ENCODE measurements at places on chromosomes 16 and 17.

GRCh38 chr17:64412944-64413381 lies 22.3 kb upstream of the PECAM1 start:
- ATAC-seq: no peak

DNA sequence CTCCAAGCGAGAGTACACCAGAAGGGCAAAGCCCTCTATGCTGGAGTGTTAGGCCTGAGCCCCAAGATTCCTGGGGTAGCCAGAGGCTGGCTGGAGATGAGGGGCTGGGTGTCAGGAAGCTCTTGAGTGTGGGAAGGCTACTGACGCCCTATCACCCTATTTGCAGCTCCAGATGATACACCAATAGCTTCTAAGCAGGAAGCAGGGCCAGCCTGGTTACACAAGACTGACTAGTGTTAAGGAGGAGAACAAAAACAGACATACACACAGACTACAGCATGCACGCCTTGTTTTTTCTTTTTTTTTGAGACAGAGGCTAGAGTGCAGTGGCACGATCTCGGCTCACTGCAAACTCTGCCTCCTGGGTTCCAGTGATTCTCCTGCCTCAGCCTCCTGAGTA lies 15.9 kb downstream of the POLR3K start:
- no peak for ATAC-seq

DNA sequence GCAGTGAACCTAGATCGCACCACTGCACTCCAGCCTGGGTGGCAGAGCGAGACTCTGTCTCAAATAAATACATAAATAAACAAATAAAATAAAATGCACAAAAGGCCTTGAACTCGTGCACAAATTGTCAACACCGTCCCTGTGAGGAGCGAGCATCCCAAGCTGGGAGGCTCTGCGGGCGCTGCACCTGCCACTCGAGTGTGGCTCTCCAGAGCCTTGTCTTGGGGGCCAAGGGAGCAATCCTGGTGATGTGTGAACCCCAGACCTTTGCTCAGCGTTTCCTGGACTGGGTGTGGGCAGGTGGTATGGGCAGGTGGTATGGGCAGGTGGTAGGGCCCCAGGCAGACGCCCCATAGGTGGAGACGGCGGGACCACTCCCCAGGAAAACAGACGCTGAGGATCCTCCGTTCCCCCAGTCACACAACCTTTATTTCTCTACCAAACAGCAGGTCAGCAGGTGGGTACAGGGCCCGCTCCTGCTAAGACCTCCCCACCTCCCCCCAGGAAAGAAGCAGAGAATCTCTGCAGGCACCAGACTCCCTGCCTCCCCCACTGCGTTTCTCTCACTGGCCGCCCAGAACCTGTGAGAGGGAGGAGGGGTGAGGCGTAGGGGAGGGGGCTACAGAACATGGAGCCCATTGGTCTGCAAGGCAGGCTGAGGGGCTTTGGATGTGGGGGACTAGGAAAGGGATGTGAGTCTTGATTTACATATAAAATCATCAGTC lies 7.4 kb upstream of the P2RX1 start:
- no peak for ATAC-seq

- ATAC-seq: no peak
Observed at GRCh38 chr17:83053739-83054451, 25.5 kb upstream of the METRNL start.

- ATAC-seq: no peak
Observed at GRCh38 chr17:56536766-56537165, 56.7 kb upstream of the NOG start.

DNA sequence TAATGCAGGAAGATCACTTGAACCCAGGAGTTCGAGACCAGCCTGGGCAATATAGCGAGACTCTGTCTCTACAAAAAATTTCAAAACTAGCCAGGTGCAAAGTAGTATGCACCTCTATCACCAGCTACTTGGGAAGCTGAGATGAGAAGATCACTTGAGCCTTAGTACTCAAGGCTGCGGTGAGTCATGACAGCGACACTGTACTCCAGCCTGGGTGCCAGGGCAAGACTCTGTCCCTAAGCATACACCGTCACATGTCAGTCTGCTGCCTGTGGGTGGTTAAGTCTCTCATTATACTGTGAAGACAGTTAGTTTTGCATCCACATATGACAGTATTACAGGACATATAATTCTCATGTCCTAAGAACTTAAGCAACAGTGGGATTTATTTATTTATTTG lies 21.8 kb downstream of the NMRAL1 start:
- no peak for ATAC-seq
